ENCODE measurements at places on chromosomes 13 and 19.

DNA sequence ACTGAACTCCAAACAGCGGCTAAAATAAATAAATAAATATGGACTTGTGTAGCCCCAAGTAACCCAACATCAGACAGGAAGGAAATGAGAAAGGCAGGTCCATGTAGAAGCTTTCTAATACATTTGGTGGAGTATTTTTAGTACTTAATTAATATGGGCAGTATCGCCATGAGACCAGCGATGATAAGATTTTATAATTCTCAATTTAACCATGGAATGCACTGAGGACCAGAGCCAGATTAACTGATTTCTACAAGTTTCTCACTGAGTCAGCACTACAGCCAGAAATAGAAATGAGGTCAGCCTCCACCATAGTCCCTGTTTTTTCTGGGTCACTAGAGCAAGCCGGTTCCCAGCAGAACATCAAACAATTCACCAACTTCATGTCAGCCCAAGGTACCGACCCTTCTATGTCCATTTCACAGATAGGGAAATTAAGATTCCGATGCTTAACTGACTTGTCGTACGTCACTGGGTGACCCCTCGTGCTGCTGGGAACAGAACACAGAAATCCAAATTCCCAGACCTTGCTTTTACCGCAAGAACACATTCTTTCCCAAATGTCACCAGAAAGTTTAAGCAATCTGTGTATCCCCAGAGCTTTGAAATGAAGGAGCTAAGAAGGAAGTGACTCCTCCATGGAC lies 90.4 kb downstream of the COL4A1 start:
- DNase-seq, result no peak

DNA sequence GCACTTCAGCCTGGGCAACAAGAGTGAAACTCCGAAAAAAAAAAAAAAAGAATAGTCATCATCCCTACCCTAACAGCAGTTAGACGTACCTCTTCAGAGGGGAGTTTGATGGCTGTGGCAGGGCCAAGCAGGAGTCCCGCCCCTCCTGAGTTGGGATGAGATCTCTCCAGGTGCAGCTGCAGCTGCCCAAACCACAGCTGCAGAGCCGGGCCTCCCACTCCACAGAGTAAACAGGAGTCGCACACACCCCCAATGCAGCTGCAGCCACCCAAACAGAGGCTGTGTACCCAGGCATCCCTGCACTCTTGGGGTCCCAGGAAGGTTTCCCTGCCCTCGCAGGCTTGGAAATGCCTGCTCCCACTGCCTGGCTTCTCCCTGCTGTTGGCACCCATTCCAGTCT lies 17.4 kb upstream of the MLLT1 start:
- no peak for DNase-seq

GRCh38 chr19:38650172-38650775 lies 2.8 kb downstream of the ACTN4 start:
- peak; percentile 50 for DNase-seq

GRCh38 chr19:10078329-10078728 lies 7.8 kb upstream of the SHFL start:
- DNase-seq, result no peak

- no peak for DNase-seq
Measured at GRCh38 chr19:48746110-48746509, 599 bp downstream of the IZUMO1 start.

GRCh38 chr19:47390533-47391488 lies 28.5 kb downstream of the MEIS3 start:
- no peak for DNase-seq

DNA sequence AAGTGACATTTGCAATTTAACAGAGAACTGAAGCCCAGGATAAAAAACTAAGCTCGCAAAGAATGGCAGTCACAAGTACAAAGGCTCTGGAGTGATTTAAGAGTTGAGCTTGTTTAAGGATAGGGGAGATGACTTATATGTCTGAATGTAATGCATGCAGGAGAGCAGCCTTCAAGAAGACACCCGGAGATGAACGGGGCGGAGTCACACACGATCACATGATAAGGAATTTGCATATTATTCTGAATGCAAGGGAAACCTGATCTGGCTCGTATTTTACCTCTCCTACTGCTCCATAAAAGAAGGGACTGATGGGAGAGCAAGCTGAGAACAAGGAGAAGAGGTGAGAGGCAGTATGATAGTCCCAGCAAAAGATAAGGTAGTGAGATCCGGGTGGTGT lies 12.9 kb downstream of the TBC1D4 start:
- DNase-seq, result no peak

GRCh38 chr19:55552620-55553019 lies 7.3 kb upstream of the SBK3 start:
- DNase-seq, result no peak

DNA sequence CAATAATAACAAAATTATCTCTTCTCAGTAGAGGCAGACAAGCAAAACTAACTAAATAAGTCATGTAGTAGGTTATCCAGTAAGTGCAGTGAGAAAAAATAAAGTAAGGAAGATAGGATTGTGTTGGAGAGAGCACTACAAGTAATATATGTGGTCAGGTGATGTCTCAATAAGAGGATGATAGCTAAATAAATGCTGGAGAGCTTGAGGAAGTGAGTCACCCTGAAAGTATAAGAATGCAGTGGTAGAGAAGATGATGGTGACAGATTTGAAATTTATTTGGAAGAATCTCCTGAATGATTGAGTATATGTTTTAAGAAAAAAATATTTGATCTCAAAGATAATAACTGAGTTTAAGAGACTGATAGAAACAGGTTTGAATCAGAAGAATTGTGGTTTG lies 152.2 kb upstream of the PRR20A start:
- no peak for DNase-seq

DNA sequence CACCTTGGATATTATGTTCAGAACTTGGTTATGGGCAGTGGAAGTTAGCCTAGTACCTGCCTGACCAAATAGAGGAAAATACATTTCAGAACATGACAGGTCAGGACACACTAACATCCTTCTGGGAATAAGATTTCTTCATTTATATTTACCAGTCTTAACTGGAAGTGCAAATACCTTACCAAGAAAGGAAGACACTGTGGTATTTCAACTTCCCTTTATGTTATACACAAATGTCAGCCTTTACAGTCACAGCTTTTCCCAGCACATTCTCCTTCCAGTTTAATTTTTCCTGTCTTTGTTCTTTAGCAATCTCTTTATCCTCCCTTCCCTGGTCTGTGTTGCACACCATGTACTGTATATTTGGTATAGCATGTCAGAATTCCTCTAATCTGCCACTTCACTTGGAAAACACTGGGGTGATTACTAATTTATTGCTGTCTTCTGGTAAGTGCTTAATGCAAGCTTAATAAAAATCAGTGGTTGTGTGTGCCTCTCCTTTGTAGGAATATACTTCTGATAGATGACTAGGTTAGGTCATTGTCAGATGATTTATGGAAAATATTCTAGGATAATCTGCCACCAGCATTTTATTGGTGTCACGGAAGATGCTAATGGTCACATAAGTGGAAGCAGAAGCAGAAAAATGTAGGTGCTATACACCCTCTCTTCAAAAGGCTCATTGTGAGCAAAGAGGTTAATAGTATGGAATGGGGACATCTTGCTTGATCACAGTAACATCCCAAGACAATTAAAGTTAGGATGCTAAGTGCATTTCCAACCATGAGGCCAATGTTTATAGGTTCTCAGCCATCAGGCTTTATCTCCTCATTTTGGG lies 124.3 kb upstream of the STARD13 start:
- DNase-seq, result no peak

DNA sequence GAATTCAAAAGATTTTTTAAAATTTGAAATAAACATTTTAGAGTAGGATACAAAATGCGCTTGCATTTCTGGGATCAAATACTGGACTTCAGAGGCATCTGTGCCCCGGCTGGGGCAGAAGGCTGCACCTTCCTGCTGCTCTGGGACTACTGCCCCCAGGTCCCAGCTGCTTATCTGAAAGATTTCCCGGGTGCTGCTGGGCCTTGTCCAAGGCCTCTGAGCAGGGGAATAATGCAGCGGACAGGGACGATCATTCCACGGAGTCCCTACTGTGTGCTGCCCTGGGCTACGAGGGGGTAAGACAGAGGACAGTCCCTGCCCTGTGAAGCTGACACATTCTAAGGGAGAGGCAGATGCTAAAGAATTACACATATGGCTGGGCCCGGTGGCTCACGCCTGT lies 33.1 kb upstream of the NCCRP1 start:
- DNase-seq, result no peak

- no peak for DNase-seq
Measured at GRCh38 chr13:113044391-113045114, 61.0 kb upstream of the F7 start.

- DNase-seq, result no peak
Measured at GRCh38 chr13:97542102-97542685, 108.2 kb downstream of the RAP2A start.

DNA sequence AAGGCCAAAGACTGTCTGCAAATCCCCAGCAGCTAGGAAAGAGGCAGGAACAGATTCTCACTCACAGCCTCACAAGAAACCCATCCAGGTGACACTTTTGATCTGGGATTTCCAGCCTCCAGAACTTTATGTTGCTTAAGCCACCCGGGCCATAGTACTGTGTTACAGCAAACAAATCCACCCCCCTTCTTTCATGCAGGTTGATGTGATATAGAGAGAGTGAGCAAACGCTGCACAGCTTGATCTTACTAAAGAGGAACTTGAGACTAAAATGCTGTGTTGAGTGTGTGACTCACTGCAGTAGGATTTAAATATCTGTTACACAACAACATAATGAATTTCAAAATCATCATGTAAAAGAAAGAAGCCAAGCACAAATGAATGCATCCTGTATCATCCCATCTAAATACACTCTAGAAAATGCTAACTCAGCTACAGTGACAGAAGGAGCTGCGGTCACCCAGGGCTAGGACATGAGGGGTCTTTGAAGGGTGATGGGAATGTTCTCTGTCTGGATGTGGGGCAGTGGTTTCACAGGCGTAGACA lies 32.2 kb downstream of the RCBTB2 start:
- DNase-seq, result peak; percentile 19

DNA sequence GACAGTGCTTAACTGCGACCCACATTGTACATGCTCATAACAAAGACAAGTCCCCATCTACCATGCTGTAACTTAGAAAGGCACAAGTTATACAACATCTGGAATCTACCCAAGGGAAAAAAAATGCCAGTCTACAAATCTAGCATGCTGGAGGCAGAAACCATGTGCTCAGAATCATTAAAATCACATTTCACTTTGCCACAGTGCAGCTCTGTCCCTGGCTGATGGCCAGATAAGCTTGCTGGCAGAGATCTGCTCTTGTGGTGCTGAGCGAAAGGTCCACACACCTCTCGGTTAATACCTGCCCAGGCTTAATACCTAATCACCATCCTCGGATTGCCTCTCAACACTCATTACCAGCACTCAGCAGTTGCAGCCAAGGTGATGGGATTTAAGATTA lies 74.1 kb upstream of the UQCRFS1 start:
- DNase-seq, result no peak

GRCh38 chr19:48703316-48703715 lies 7.5 kb downstream of the FUT2 start:
- DNase-seq, result no peak

- DNase-seq, result no peak
Measured at GRCh38 chr13:112903606-112904195, 65.3 kb upstream of the MCF2L start.

GRCh38 chr13:113649212-113649611 lies 8.8 kb downstream of the ATP4B start:
- no peak for DNase-seq

DNA sequence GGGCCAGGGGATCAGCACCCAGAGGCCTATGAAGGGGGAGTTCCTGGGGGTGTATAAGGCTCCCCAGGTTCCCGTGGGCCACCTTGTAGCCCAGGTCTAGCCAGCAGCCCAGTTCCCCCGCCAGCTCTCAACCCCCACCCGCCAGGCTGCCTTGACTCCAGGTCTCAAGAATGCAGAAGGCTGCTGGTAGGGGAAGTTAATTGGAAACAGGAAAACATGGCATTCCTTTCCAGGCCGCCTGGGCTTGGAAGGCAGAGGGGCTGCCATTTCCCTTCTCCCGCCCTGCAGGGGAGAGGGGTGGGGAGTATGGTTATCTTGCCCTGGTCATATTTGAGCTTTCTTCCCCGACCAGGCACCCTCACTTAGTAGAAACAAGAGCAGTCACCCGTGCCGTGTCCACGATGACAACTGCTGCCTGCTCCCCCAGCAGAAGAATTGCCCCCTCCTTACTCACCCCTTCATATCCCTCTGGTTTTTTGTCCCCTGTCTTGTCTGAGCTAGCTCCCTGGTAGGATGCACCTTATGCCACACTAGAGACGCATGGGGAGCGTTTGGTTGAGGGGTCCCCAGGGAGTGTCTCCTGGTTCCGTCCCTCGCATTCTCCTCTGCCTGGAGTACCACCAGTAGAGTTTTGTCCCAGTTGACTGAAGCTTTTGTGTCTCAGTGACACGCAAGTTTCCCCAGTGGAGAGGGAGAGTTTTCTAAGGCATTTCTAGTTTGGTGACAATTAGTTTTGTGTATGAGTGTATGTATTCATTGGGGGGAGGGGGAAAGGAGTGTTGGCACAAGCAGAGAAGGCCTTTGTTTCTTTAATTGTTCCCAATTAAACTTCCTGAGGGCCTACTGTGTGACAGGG lies 4.5 kb downstream of the BICRA start:
- no peak for DNase-seq

GRCh38 chr19:40662925-40663694 lies 27.3 kb downstream of the NUMBL start:
- peak; percentile 83 for DNase-seq

GRCh38 chr13:30105381-30105780 lies 202.0 kb downstream of the KATNAL1 start:
- DNase-seq, result no peak

- no peak for DNase-seq
Measured at GRCh38 chr13:75656425-75656989, 20.4 kb downstream of the LMO7 start.

DNA sequence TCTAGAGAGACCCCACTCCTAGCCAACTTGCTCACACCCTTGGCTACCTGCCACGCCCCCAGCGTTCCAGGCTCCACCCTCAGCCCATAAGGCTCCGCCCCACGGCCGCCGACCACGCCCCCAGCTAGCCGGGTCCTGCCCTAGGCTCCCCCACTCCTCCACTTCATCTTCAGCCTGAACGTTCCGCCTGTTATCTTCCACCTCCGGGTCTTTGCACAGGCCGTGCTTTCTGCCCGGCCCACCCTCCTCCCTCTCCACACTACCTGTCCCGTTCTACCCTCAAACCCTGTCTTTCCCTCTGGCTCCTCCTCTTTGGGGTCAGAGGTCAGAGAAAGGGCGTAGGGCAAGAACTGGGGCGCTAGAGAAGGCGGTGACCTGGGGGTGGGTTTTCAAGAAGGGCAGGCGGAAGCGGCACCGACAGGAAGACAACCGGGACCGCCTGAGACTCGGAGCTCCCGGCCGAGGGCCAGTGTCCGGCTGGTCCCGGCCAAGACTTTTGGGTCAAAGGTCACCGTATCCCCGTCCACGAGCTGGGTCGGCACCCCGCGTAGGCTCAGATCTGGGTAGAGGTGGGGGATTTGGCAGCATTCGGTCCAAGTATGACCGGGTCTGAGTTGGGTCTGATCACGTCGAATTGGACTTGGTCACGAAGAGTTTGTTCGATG lies 2.2 kb downstream of the PDE4C start:
- DNase-seq, result peak; percentile 86

GRCh38 chr19:8573316-8573715 lies 3.9 kb downstream of the MYO1F start:
- DNase-seq, result no peak
